ENCODE measurements at places on chromosomes 12 and 14.

DNA sequence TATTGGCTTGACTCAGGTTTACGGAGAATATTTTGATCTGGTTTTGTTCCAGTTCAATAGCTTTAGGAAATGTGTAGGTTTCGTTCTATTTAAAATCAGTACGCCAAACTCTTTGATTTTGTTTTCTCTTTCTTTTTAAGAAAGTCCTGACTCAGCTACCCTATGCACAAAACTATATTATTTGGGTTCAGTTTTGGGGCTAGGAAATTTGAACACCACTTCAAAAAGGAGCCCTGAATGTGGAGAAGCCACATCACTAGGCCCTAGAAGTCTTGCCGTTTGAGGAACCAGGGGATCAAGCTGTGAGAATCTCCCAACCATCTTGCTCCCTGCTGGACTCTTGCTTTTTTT, 168.2 kb upstream of the BCL2L14 start:
- DNase-seq, result no peak

DNA sequence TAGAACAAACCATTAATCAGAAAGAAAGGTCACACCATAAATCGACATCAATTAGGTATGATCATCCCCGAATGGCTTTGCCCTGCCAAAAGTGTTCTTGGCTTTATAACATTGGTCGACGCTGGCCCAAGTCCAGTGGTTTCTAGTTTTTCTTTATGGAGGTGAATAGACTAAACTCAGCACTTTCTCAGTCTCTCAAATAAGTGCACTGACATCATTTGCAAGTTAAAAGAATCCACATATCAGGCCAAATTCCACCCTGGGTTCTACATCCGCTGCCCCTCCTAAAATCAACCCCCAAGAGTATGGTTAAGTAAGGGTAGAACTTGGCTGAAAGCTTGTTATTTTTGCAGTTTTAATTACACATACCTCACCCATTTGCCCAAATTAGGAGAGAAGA, 314.3 kb downstream of the C12orf75 start:
- no peak for DNase-seq

DNA sequence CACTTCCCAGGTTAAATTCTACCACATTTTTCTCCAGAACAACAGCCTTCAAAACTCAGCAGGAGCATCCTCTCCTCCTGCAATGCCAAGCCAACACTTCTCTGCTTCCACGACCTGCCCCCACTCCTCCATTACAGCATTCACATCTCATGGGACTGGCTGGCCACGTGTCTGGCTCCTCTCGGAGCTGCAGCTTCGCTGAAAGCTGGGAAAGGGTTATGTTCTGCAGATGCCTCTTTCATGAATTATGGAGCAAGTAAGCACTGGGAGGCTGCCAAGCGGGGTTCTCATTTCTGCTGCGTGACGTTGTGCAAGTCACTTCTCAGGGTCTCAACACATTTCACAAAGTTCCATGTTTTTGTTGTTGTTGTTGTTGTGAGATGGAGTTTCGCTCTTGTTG, 142.2 kb upstream of the RFLNA start:
- no peak for DNase-seq

DNA sequence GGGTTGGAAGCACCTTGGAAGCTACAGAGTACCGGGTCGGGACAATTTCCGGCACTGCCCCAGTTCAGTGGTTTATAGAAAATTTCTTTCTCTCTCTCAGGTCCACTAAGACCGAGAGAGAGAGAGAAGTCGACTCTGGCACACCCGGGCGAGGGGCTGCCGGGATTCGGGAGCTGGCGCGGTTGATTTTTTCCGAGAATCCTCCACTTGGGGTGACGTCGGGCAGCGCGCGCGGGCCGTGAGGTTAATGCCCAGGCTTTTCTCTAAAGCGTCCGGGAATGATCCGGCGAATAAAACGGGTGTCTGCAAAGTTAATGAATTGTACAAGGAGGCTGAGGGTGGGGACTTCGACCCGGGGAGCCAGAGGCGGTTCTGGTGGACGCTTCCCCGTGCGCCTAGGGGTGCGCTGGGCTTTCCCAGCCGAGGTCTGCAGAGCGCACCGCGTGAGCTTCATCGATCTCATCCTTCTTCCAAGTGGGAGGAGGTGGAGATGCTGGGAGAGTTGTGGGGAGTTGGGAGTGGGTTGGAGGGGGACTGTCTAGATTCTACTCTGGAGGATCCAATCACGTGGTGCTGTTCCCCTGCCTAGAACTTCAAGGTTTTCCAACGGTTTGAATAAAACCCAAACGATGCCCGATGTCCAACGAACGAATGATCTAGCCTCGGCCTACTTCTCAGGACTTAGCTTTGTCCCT, 51.9 kb upstream of the TBX3 start:
- no peak for DNase-seq
